ENCODE measurements at places on chromosomes 16 and 17. TPM values are rescaled to one million over a fixed set of nuclear protein-coding genes. Genes with fewer than 3 reads are reported as not detected.
A peak's percentile ranks its signal among the peaks of the same experiment; 100 is the strongest.

- peak; percentile 10 for DNase-seq
Measured at GRCh38 chr17:29930409-29931010, 482 bp upstream of the SSH2 start.

DNA sequence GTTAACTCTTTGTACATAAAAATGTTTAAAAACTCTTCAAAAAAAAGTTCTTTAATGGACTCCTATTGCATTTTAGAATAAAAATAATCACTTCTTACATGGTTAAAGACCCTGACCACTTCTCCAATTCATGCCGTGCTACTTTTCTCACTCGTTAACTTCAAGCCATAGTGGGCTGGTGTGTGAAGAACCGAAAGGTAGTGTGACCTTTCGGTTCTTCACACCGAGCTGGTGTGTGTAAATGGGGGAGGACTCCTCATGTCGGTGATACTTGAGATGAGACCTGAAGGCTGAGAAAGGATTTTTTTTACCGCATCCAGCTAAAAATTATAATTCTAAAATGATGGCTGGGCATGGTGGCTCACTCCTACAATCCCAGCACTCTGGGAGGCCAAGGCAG lies 22.1 kb downstream of the RFFL start:
- DNase-seq: no peak

DNA sequence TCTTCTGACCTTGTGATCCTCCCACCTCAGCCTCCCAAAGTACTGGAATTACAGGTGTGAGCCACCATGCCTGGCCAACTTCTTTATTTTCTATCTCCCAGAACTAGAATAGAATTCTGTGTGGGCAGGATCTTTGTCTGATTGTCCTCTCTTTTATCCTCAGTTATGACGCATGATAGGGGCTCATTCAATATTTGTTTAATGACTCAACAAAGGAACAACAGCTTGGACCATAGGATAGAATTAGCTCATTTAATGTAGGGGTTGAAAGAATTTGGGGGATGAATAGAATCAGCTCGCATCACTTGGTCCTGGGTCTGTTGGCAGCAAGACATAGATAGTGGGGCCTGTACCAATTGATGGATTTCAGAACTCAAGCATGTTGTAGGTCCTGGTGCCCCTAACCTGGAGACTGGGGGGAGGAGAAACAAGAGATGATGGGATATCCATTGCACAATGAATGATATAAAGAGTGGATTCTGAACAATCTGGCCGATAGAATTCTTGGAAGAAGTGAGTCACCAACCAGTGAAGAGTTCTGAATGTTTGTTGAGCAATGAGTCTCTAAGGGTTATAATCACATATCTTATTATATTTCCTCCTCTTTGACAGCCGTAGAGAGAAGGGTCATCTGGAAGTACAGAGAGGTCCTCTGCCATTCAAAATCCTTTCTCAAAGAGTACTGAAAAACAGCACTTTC lies 250.2 kb downstream of the HS3ST4 start:
- no peak for DNase-seq

GRCh38 chr16:3822366-3823045 lies 58.0 kb downstream of the CREBBP start:
- no peak for DNase-seq

- no peak for DNase-seq
Measured at GRCh38 chr17:21532763-21533385, 156.7 kb downstream of the KCNJ12 start.

GRCh38 chr16:73033271-73033998 lies 14.5 kb downstream of the ZFHX3 start:
- no peak for DNase-seq

DNA sequence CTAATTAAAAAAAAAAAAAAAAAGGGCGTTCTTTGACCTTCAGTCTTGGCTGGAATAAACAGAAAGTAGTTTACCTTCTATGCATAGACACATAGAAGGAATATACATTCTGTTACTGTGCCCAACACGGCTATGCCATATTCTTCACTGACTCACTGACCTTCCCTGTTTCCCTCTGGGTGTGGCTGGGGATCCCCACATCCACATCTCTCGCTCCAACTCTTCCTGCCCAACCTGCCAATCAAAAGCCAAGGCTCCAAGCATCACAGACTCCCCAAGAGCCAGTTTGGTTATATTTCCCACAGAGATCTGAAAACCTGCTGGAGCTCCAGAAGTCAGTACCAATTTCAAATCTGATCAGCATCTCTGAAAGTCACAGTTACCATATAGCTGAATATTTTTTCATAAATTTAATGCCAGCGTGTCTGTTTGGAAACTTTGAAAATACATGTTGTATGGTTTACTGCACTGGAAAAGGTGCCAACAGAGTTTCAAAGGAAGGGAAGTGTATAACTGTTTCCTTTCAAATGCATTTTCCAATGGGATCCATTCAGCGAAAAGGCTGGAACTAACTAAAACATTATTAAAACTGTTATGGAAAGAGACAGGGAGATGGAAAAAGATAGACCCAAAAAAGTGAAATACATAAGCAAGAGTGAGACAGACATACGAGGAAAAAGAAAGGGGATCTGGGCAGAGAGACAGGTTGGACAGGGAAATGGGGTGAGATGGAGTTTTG lies 91.8 kb downstream of the SMG6 start:
- DNase-seq: no peak

DNA sequence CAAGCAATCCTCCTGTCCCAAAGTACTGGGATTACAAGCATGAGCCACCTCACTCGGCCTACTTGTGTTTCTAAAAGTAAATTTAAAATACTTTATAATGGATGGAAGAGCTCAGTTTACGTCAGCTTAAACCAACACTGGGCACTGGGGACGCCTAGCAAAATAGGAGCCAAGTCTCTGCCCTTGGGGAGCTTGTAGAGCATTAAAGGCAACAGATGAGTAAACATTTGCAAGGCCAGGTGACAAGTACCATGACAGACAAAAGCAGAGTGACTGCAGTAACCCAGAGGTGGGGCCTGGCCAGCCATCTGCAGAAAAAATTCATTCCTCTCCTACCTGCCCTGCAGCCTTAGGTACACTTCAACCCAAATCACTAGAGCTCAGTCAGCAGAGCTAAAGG lies 12.1 kb upstream of the NLK start:
- peak; percentile 17 for DNase-seq

DNA sequence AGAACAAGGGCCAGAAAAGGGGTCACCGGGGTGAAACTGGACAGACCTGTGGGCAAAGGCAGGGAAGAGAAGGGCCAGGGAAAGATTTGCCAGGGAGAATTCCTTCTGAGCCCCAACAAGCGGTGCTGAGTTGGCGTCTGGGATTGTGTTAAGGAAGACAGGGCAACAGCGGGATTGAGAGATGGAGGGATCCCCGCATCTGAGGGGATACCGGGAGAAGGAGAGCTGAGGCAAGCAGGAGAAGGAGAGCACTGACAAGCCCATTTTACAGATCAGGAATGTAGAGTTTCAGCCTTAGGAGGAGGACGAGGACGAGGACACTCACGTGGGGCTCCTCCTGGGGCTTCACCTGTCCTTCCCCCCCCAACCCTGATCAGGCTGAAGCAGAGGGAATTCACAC lies 998 bp upstream of the ABCC3 start:
- no peak for DNase-seq

ADPRM gene
- 17.0 TPM for polyA plus RNA-seq

TBC1D3K gene
- 0.29 TPM for polyA plus RNA-seq

FKBP10 gene
- polyA plus RNA-seq: 162 TPM
